ENCODE measurements at places on chromosomes 12 and 14. TPM values are rescaled to one million over a fixed set of nuclear protein-coding genes. Genes with fewer than 3 reads are reported as not detected.

Gene ITPK1
- total RNA-seq, result 11.7 TPM

Gene KRT79
- not detected for total RNA-seq

Gene IL26
- not detected for total RNA-seq

Gene SP1
- 29.8 TPM for total RNA-seq

Data from smooth muscle cell of trachea (primary cell).